Activated CD4-positive, alpha-beta memory T cell treated with anti-CD3 and anti-CD28 coated beads for 36 hours (primary cell): ENCODE measurements at places on chromosomes 13 and 19. TPM values are rescaled to one million over a fixed set of nuclear protein-coding genes. Genes with fewer than 3 reads are reported as not detected.

- no peak overlapping the region for H3K27ac ChIP-seq
- peaks cover 4% of the 10 kb centered on the region for H3K27me3 ChIP-seq
- H3K4me1 ChIP-seq, result no peaks in the 10 kb centered on the region
- H3K36me3 ChIP-seq, result no peaks in the 10 kb centered on the region
- H3K4me3 ChIP-seq, result no peak overlapping the region
- DNase-seq, result no peak
These were observed 406.3 kb downstream of the DCT start for GRCh38 chr13:94073007-94073744.

DNA sequence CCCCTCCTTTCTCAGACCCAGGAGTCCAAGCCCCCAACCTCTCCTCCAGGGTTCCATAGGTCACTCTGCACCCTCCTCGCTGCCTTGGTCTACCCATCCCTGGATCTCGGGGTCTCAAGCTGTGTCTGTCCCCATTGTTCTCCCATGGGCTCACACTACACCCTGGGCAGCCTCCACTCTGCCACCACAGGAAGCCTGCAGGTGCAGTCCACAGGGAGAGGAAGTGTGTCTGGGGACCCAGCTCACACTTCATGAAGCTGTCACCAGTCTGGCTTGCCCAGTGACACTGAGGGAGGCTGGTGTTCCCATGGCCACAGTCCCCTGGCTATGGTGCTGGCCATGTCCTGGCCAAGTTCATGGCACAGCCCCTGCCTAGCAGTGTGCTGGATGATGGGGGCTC is 5.3 kb downstream of the NECTIN2 start:
- H3K4me3 ChIP-seq, result no peak overlapping the region
- no peaks in the 10 kb centered on the region for H3K36me3 ChIP-seq
- peaks cover 11% of the 10 kb centered on the region for H3K27me3 ChIP-seq
- peaks cover 9% of the 10 kb centered on the region for H3K4me1 ChIP-seq
- no peak for DNase-seq

GRCh38 chr19:4877753-4878490 is 10.5 kb upstream of the PLIN3 start:
- no peak overlapping the region for H3K27ac ChIP-seq
- H3K27me3 ChIP-seq, result no peaks in the 10 kb centered on the region
- no peak for DNase-seq
- no peaks in the 10 kb centered on the region for H3K4me1 ChIP-seq
- H3K4me3 ChIP-seq, result no peak overlapping the region
- no peaks in the 10 kb centered on the region for H3K36me3 ChIP-seq

DNA sequence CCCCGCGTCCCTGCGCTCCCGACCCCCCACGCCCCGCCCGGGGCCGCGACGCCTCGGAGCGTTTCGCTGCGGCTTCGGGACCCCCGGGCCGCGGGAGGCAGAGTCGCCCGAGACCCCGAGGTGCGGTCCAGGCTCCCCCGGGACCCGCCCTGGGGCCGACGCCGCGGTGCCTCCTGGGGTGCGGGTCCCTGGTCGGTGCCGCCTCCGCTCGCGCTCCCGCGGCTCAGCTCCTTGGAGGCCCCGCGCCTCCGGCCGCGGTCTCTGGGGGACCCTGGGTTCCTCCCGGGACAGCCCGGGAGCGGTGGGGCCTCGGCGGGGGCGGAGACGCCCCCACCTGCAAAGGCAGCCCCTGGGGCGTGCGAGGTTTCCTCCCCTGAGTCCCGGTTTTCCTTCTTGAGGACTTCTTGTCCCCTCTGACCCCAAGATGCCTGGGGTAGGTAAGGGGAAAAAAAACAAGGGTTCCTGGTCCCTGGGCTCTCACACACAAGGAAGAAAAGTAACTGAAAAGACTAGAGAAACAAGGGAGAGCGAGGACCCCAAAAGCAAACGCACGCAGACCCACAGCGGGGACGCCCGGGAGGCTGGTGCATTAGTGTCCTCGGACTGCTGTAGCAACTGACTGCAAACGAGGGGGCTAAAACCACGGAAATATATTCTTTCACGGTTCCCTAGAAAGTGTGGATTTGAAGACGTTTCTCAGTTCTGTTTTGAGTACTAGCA is 740 bp downstream of the ZNF555 start:
- H3K36me3 ChIP-seq, result peaks cover 20% of the 10 kb centered on the region
- H3K27me3 ChIP-seq, result no peaks in the 10 kb centered on the region
- H3K4me1 ChIP-seq, result peaks cover 9% of the 10 kb centered on the region
- H3K27ac ChIP-seq, result no peak overlapping the region

DNA sequence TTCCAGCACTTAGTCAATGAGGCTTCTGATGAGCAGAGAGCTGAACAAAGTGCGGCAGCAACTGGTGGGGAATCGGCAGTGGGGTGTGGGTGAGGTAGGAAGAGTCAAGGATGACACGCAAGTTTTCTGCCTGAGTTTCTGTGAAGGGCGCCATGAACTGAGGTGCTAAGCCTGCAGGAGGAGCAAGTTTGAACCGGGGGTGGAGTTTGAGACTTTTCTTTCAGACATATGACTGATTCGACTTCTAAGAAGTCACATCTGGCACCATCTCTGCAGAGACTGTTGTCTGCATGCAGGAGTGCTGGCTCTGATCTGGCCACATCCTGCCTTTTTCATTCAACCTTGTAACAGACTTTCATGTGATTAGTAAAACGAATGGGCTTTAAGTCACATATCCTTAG is 14.8 kb upstream of the GPI start:
- H3K27me3 ChIP-seq, result no peaks in the 10 kb centered on the region
- peak overlapping the region; percentile 92 for H3K27ac ChIP-seq
- H3K4me1 ChIP-seq, result peaks cover 25% of the 10 kb centered on the region

- H3K27ac ChIP-seq, result peak overlapping the region; percentile 69
- H3K36me3 ChIP-seq, result peaks cover 1% of the 10 kb centered on the region
- peak overlapping the region; percentile 51 for H3K4me3 ChIP-seq
- no peaks in the 10 kb centered on the region for H3K27me3 ChIP-seq
These were observed 2.6 kb downstream of the POU2F2 start for GRCh38 chr19:42129399-42130253.

DNA sequence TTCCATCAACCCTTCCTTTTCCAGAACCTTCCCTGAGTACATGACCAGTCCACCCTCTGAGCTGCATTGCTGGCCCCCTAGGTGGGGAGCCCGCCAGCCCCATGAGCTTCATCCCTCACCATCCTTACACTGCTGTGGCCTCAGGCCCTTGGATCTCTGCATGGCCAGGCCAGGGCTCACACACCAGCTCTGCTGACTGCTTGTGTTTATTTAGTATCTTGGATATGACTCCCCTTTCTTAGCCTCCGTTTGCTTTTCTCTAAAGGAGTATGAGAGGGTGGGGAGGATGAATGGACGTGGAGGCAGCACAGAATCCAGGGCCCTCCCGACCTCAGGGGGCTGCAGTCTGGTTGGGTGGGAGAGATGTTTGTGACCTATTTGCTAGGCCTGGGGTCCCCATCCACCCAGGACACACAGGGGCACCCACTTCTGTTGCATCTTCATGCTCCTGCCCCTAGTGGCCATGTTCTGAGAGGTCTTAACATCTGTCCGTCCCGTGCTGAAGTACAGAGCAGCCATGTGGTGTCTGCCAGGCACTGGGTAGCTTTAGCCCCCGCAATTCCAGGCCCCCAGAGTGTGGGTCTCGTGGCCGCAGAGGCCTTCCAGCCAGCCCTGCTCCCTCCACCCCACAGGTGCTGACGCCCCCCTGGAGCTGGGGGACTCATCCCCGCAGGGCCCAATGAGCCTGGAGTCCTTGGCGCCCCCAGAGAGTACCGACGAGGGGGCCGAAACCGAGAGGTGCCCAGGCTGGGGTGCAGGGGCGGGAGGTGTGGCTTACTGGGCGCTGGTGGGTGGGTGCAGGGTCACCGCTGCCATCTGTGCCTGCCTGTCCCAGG is 13.0 kb downstream of the ARHGEF1 start:
- peak overlapping the region; percentile 58 for H3K27ac ChIP-seq
- H3K4me3 ChIP-seq, result no peak overlapping the region
- peaks cover 54% of the 10 kb centered on the region for H3K36me3 ChIP-seq
- no peaks in the 10 kb centered on the region for H3K27me3 ChIP-seq
- no peak for DNase-seq
- peaks cover 35% of the 10 kb centered on the region for H3K4me1 ChIP-seq

- no peak overlapping the region for H3K27ac ChIP-seq
- DNase-seq, result no peak
These were observed 40.2 kb upstream of the GPR183 start for GRCh38 chr13:99347335-99347878.

DNA sequence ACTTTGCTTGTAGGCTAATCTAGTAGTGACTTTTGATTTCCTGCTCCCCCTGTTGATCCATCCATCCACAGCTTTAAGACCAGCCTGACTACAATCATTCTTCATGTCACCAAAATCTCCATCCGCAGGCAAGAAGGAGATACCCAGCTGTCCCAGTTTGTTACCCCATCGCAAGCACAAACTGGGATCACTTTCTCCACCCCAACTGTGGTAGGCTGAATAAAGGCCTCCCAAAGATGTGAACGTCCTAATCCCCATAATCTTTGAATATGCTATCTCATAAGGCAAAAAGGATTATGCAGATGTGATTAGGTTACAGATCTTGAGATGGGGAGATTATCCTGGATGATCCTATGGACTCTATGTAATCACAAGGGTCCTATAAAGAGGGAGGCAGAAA is 202.0 kb downstream of the ENOX1 start:
- no peaks in the 10 kb centered on the region for H3K36me3 ChIP-seq
- no peak for DNase-seq
- H3K4me1 ChIP-seq, result no peaks in the 10 kb centered on the region
- H3K27ac ChIP-seq, result no peak overlapping the region
- peaks cover 9% of the 10 kb centered on the region for H3K27me3 ChIP-seq

DNA sequence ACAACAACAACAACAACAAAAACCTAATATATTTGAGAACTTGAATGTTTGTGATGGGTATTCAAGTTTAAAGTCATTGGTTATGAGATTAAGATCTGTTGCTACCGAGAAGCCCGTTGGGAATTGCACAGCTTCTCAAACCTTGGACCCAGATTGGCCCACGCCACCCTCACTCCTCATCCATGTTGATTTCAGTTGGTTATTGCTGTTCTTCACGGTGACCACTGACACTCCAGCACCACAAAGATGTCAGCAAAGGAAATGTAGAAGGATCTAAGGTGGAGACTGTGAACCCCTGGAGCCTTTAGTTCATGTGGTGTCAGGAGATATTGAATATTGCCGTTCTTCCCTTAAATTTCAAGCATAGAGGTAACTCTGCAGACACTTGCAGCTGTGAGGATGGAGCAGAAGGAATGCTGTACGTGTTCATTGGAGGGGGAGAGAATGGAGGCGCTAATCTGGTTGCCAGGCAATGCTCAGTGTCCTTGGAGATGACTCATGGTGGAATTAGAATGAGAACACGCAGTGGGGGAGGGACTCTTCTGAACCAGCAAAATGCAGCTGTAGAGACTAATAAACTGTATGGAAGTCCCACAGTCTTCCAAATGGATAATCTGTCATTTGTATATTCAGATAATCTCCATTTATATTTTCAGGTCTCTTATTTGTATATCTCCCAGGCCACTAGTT is 20.8 kb upstream of the ZNF835 start:
- H3K4me1 ChIP-seq, result no peaks in the 10 kb centered on the region
- H3K4me3 ChIP-seq, result no peak overlapping the region
- DNase-seq, result no peak
- peaks cover 7% of the 10 kb centered on the region for H3K36me3 ChIP-seq
- no peaks in the 10 kb centered on the region for H3K27me3 ChIP-seq
- H3K27ac ChIP-seq, result no peak overlapping the region

- H3K4me1 ChIP-seq, result peaks cover 33% of the 10 kb centered on the region
- peak overlapping the region; percentile 97 for H3K4me3 ChIP-seq
- H3K27me3 ChIP-seq, result no peaks in the 10 kb centered on the region
- peak overlapping the region; percentile 78 for H3K27ac ChIP-seq
- H3K36me3 ChIP-seq, result peaks cover 18% of the 10 kb centered on the region
- peak; percentile 74 for DNase-seq
These were observed 2.8 kb downstream of the TNFSF14 start for GRCh38 chr19:6667114-6667627.

GRCh38 chr13:45849408-45849807 is 2.1 kb downstream of the SIAH3 start:
- peaks cover 2% of the 10 kb centered on the region for H3K36me3 ChIP-seq
- no peak for DNase-seq
- no peak overlapping the region for H3K4me3 ChIP-seq
- H3K27ac ChIP-seq, result no peak overlapping the region
- peaks cover 48% of the 10 kb centered on the region for H3K4me1 ChIP-seq

DNA sequence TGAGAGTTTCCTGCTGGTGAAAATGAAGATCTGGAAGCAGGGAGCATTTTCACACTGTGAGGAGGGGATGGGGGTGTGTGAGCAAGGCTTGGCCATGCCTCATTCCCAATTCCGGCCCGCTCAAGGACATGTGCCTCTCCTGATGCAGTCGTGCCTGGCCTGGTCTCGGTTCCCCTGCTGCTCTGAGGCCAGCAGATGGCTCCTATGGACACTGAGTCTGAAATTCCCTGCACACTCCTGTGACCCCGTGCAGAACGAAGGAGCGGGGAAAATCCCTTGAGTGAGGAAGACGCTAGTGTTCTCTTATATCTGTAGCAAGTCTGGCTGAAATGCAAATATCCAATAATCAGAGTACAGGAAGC is 363 bp upstream of the ZNF763 start:
- H3K4me3 ChIP-seq, result peak overlapping the region; percentile 88
- H3K27ac ChIP-seq, result peak overlapping the region; percentile 79
- H3K27me3 ChIP-seq, result no peaks in the 10 kb centered on the region
- H3K36me3 ChIP-seq, result no peaks in the 10 kb centered on the region
- no peak for DNase-seq

DNA sequence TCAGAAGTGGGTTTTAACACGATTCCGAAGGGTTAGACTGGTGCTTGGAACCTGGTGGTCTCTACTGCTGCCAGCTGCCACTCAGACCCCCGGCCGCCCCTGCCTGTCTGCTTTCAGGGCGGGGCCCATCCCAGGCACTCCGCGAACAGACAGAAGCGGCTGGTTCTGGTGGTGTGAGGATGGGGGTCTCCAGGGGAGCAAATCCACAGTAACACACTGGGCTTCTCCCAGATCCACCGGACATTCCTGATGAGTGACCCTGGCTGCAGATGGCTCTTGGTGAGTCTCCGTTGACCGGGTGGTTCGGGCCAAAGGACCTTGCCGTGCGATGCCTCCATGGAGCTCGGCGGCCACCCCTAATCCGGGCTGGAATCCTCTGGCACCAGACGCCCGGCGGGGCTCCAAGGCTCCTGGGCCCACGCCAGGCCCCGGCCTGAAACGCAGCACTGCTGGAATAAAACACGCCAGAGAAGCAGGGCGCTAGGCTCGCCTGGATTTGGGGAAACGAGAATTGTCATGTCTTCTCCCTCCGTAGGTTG is 2.1 kb upstream of the PTBP1 start:
- H3K4me3 ChIP-seq, result no peak overlapping the region
- no peak for DNase-seq
- no peaks in the 10 kb centered on the region for H3K27me3 ChIP-seq

DNA sequence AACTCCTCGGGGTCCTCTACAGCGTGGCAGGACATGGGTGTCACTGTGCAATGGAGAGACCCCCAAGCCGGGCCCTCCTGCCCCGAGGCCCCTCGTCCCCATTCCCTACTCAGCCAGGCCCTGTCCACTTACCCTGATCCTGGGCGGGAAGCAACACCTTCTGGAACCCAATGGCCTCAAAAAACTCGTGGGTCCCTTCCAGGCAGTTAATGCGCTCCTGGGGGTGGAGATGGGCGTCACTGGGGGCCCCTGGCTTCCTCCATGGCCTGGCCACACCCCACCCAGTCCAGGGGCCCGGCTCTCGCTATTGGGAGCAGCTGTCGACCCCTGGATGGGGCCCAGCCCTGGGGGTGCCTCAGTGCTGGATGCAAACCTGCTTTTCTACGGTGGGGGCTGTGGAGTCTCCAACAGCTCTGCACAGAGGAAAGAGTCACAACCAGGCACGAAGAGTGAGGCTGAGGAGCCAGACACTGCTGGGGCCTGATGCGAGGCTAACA is 10.8 kb downstream of the UBXN6 start:
- peaks cover 21% of the 10 kb centered on the region for H3K36me3 ChIP-seq
- H3K27ac ChIP-seq, result no peak overlapping the region
- no peaks in the 10 kb centered on the region for H3K27me3 ChIP-seq

PROZ gene
- not detected for total RNA-seq

RASAL3 gene
- 125 TPM for total RNA-seq

MEF2B gene
- total RNA-seq, result 4.3 TPM

LILRA1 gene
- total RNA-seq, result not detected

ZNF416 gene
- total RNA-seq, result 2.2 TPM
